Esophagus squamous epithelium (tissue), 5 donors: ENCODE measurements at places on chromosomes 13 and 19. TPM values are rescaled to one million over a fixed set of nuclear protein-coding genes. Genes with fewer than 3 reads are reported as not detected.

KIR3DL2 gene
- not detected for total RNA-seq

C19orf81 gene
- not detected for total RNA-seq

PSG6 gene
- total RNA-seq: not detected

BEST2 gene
- 1.3 TPM for total RNA-seq

RAP2A gene
- 20.3 TPM for total RNA-seq

GJB2 gene
- total RNA-seq: 1,256 TPM

OLFM2 gene
- total RNA-seq: 8.6 TPM

MADCAM1 gene
- total RNA-seq: 0.40 TPM

SERTM1 gene
- not detected for total RNA-seq

HRC gene
- 0.13 TPM for total RNA-seq

RAB3A gene
- 0.76 TPM for total RNA-seq

NFKBIB gene
- total RNA-seq: 22.0 TPM

SLC10A2 gene
- not detected for total RNA-seq

PRX gene
- 3.3 TPM for total RNA-seq

EDNRB gene
- 7.4 TPM for total RNA-seq

DNA sequence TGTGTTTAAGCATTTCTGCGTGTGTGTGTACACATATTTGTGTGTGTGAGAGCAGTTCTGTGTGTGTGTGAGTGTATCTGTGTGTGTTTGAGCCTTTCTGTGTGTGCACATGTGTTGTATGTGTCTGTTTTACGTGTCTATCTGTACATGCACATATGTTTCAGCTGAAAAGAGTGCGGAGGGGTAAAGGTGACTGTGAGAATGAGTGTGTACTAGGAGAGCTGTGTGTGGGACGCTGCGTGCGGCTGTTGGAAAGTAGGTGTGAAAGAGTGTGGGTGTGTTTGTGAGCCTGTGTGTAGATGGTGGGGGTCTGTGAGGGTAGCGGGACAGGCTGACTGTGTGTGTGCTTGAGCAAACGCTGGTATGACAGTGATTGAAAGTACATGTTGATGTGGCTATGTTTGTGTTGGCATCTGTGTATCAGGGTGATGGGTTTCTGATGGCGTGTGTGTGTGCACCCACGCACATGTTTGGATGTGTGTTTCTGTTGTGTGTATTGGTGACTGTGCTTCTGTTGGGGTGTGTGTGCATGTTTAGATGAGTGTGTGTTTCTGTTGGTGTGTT, 7.5 kb upstream of the TPM4 start:
- no peak for DNase-seq

- DNase-seq: no peak
These were observed 212.7 kb upstream of the EDNRB start for GRCh38 chr13:78131346-78131745.

GRCh38 chr13:103039183-103039582, 27.0 kb downstream of the SLC10A2 start:
- DNase-seq: no peak

DNA sequence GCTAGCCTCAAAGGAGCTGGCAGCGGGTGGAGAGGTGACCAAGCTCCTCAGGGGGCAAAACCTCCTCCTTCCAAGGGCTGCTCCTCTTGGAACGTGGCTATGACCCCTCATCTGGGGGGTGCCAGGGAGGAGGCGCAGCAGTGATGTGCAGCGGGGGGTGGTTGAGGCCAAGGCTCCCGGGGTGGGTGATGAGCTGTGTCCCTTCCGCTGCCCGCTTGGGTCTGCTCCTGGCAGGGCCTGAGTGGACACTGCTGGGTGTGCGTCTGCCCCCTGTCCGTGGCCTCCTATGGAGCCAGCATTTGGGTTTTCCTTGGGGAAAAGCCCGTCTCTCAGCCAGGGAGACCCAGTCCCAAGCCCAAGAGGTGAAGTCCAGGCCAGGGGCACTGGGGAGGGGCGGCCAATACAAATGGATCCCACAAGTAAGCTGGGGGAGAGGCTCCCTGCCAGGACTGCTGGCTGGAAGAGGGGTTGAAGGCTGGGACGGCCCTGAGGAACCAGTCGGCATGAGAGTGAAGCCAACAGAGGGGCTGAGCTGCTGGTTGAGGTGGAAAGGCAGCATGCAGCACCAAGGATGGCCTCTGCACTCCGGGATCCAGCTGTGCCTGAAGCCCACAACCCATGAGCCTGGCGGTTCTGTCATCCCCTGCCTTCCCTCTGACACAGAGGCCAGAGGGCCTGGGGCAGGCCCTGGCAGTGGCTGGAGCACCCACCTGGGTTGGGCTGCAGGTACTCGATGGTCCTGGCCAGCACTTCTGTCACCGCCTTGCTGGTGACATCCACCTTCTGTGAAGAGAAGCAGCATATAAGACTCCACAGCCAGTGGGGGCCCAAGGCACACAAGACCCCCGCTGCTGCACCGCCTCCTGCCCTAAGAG, 22.7 kb downstream of the MPND start:
- DNase-seq: no peak

GRCh38 chr19:14542711-14543328, 13.4 kb downstream of the TECR start:
- DNase-seq: no peak

- no peak for DNase-seq
These were observed 16.8 kb downstream of the FCGBP start for GRCh38 chr19:39917561-39918182.

GRCh38 chr13:40352380-40352778, 314.1 kb downstream of the FOXO1 start:
- DNase-seq: no peak

GRCh38 chr13:47114030-47114429, 217.2 kb upstream of the HTR2A start:
- DNase-seq: no peak

GRCh38 chr13:79915114-79915811, 425.7 kb downstream of the SPRY2 start:
- DNase-seq: no peak

DNA sequence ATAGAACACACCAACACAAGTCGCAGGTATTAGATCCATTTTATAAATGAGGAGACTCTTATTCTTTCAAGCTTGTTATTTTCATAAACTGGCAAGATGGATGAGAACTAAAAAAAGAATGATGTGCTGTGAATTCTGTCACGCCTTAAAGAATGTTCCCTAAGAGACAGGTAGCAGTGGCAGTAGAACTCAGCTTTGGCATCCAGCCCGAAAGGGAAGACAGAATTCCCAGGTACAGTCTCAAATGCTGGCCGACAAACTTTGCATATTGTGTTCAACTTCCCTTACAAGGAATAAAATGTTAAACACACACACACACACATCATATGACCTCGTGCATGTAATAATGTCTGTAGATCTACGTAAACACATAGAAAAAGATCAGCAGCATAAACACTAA, 3.2 kb downstream of the TMEM272 start:
- no peak for DNase-seq

DNA sequence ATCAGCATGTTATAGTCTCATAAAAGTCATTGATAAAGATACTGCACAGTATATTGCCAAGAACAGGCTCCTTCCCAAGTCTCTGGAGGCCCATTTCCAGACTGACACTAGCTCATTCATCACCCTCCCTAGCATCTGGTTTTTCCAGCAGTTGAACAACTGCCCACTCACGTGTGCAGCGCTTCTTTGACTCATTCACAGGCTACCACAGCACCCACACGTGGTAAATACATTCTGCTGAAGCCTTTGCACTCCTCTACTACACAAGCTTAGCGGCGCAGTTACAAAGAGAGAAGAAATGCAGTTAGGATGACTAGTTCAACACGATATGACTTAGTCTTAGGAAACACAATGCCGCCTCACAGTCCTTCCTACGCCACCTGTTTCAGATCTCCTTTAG, 87.7 kb downstream of the DOCK9 start:
- no peak for DNase-seq

- no peak for DNase-seq
These were observed 170.8 kb downstream of the NUFIP1 start for GRCh38 chr13:44818428-44818827.

- DNase-seq: no peak
These were observed 830.8 kb downstream of the DIAPH3 start for GRCh38 chr13:59332966-59333365.

GRCh38 chr13:87671031-87671752, at the start of gene SLITRK5:
Gene SLITRK5 (plus strand): TSS chr13:87671371. CDS start chr13:87675389, 4,018 bp downstream.
- no peak for DNase-seq

DNA sequence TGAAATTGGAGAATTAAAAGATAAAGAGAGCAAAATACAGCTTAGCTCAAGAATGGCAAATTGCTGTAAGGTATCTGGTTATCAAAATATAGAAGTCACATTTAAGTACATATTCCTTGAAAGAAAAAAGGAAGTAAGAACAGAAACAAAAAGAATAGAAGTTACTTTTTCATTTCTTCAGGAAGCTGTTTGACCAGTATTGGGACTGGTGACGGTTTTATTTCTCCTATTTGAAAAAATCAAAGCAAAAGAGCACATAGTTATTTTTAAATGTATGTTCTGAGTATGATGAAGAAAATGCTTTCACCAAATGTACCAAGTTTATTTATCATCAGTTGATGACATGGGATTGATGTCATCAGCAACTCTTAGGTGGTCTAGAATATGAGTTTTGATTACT, 83.1 kb upstream of the OXGR1 start:
- no peak for DNase-seq

- no peak for DNase-seq
These were observed 445.7 kb downstream of the RFC3 start for GRCh38 chr13:34263681-34264080.

DNA sequence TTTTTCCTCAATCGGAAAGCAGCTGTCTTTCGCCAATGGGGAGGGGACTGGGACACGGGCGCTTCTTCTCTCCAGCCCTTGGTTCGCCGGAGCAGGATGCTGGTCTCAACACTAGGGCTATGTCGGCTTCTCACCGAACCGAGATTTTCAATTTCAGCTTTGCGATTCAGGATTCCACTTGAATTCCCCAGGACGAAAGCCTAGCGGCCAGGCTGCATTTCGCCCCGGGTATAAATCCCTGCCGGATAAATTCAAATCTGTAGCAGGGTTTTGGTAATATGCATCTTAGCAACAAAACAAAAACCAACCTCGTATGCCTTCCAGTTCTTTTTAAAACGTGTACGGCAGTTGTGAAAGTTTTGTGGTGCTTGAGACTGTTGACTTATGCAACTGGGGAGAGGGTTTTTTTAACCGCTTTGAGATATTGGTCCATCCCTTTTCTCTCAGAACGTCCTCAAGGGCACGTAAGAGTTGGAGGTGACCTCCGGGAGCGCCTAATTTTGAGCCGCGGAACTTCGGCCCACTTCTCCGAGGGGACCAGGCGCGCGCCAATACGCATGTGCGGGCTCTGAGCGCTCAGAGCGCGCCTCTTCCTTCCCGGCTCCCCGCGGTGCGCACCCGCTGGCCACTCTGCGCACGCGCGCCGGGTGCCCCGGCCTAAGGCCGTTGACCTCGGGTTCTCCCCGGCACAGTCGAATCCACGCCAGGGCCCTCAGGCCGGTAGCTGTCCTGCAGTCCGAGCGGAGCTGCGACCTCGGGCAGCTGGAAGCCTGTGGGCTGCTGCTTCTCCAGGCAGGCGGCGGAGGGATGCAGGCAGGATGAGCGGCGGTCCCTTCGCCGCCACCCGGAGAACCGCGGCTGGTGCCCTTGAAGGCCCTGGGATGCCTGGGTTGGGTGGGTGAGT, 7.6 kb downstream of the POU4F1 start:
- DNase-seq: no peak

DNA sequence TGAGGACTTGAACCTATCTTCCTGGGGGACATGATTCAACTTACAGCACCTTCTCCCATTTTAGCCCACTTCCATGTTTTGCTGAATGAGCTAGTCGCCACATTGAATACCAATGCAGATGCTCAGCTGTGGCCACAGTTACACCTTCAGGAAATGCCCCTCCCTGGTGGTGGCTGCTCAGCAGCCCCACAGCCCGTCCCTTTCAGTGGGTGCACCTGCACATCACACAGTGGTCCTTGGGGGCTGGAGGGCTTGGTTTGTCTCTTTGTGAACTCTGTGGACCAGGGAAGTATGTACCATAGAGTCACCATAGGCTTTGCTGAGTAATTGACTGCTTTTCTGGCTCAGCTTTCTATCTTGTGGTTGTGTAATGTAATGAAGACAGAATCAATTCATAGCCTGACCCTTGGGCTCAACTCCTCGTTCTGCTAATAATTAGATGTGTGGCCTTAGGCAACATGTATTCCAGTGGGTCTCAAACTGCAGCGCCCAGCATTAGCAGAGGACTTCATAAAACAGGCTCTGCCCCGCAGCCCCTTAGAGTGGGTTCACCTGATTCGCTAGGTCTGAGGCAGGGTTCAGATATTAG, 48.1 kb upstream of the FARP1 start:
- no peak for DNase-seq

DNA sequence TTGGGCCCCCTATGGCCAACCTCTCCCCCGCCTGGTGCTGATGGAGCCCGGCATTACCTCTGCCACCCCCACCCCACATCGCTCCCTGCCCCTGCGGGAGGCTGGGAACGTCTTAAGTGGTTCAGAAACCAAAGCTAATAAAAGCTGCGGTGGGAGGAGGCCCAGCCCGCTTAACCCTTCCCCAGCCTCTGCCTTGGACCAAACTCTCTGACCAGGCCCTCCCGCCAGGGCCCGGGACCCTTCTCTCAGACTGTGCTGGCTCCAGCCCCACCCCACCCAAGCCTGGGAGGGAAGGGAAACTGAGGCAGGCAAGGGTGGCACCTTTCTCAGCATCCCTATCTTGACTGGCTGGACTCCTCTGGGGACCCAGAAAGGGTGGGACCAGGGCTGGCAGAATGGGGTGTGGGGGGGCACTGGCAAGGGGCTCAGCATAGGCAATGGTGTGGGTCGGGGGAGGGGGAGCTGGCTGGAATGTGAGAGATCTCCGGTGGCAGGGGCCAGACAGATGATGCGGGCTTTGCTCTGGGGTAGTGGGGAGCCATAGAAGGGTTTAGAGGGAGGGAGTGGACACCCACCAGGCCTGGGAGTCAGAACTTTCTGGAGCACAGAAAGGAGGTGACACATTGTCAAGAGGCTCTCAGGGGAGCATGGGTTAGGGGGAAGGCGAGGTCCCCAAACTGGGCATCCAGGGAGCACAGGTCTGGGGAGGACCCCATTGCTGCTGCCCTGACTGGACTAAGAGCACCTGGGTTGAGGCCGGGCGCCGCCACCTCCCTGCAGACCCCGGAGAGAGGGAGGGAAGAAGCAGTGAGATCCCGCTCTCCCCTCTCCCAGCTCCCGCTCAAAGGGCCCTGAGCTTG, 21.9 kb downstream of the SMIM24 start:
- DNase-seq: no peak

- no peak for DNase-seq
These were observed 115.6 kb upstream of the NBEA start for GRCh38 chr13:34826432-34826831.

DNA sequence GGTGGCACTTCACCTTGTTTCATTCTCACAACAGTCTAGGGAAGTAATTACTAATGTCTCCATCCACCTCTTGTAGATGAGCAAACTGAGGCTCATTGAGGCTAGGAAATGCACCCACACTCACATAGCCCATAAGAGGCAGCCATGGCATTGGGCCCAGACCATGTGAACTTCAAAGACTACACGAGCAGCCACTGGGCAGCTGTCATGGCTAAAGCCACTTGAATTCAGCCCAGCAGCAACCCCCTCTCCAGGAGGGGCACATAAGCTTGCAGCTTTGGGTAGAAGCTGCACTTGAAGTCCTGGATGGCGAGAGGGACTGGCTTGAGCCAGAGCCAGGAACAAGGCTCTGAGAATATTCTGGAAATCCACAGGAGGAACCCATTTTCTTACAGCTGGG, 13.4 kb downstream of the ALOX5AP start:
- no peak for DNase-seq

- DNase-seq: no peak
These were observed 17.3 kb upstream of the CLDN10 start for GRCh38 chr13:95535243-95535642.
